ENCODE measurements at places on chromosomes 3 and 15. TPM values are rescaled to one million over a fixed set of nuclear protein-coding genes. Genes with fewer than 3 reads are reported as not detected.
A peak's percentile ranks its signal among the peaks of the same experiment; 100 is the strongest.

The ANKRD34C gene
- not detected for total RNA-seq

The SNX22 gene
- total RNA-seq = 2.7 TPM

The CCR1 gene
- total RNA-seq = not detected

The CCDC191 gene
- total RNA-seq = 1.1 TPM

The CFAP100 gene
- total RNA-seq = not detected

The CLDN16 gene
- total RNA-seq = 0.09 TPM

The SCAMP2 gene
- 77.9 TPM for total RNA-seq

The MORC1 gene
- total RNA-seq = 0.88 TPM

DNA sequence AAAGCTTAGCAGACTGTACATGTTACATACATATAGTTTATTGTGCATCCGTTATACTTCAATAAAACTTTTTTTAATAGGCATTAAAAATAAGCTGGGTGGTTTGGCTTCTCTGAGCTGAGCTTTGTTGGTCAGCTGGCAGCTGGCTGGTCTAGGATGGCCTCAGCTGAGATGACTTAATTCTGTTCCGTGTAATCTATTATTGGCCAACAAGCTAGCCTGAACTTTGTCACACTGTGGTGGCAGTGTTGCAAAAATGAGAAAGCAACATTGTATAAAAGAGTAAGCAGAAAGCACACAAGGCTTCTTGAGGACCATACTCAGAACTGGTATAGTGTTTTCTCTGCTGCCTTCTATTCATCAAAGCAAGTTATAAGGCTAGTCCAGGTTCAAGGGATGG, 45.2 kb downstream of the CGGBP1 start:
- peaks cover 3% of the 10 kb centered on the region for H3K4me1 ChIP-seq
- no peak overlapping the region for H3K27ac ChIP-seq
- no peaks in the 10 kb centered on the region for H3K36me3 ChIP-seq
- no peak for DNase-seq

- H3K36me3 ChIP-seq = no peaks in the 10 kb centered on the region
- no peak overlapping the region for H3K4me3 ChIP-seq
- no peak for DNase-seq
- H3K4me1 ChIP-seq = no peaks in the 10 kb centered on the region
These were observed 29.7 kb upstream of the PDCD6IP start for GRCh38 chr3:33768578-33769330.

- H3K4me3 ChIP-seq = no peak overlapping the region
- no peaks in the 10 kb centered on the region for H3K27me3 ChIP-seq
- no peaks in the 10 kb centered on the region for H3K4me1 ChIP-seq
- H3K36me3 ChIP-seq = no peaks in the 10 kb centered on the region
- H3K27ac ChIP-seq = no peak overlapping the region
These were observed 91.2 kb downstream of the POLR2M start for GRCh38 chr15:57797568-57798267.

DNA sequence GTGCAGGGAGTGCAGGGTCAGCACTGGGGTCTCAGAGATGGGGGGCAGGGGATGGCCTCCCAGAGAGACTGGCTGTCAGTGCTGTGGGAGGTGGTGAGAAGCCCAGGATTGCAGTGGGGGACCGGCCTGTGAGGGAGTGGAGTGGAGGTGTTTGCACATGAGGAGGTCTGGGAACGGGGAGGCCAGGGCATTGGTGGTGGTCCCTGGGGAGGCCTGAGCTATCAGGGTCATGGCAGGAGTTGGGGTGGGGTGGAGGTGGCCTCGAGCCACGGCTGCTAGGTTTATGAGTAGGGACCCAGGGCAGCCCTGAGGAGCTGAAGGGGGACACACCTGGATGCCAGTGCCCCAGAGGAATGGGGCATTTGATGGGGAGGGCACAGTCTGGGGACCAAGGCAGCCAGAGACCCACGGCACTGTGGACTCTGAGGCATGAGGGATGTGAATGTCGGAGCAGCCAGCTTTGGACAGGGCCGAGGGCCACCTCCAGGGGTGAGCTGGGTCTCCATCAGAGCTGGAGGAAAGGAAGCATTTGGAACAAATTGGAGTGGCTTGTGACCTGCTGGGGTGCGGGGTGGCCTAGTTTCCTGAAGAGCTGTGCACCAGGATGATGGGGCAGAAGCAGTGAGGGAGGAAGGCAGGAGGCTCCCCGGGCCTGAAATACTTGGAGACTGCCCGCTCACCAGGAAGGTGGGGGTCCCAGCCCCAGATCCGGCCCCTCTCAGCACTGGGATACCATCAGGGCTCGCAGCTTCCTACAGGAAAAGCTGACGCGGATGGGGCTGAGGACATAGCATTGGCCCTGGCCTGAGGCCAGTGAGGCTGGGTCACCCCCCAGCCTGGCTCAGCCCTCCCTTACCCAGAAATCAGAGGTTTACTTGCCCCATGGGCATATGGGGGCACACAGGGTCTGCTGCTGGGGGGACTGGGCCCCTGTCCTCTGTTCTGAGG, 9.5 kb upstream of the CSPG4 start:
- H3K4me1 ChIP-seq = no peaks in the 10 kb centered on the region
- H3K36me3 ChIP-seq = no peaks in the 10 kb centered on the region
- H3K27ac ChIP-seq = no peak overlapping the region
- no peak for DNase-seq
- H3K27me3 ChIP-seq = no peaks in the 10 kb centered on the region
- H3K4me3 ChIP-seq = no peak overlapping the region

DNA sequence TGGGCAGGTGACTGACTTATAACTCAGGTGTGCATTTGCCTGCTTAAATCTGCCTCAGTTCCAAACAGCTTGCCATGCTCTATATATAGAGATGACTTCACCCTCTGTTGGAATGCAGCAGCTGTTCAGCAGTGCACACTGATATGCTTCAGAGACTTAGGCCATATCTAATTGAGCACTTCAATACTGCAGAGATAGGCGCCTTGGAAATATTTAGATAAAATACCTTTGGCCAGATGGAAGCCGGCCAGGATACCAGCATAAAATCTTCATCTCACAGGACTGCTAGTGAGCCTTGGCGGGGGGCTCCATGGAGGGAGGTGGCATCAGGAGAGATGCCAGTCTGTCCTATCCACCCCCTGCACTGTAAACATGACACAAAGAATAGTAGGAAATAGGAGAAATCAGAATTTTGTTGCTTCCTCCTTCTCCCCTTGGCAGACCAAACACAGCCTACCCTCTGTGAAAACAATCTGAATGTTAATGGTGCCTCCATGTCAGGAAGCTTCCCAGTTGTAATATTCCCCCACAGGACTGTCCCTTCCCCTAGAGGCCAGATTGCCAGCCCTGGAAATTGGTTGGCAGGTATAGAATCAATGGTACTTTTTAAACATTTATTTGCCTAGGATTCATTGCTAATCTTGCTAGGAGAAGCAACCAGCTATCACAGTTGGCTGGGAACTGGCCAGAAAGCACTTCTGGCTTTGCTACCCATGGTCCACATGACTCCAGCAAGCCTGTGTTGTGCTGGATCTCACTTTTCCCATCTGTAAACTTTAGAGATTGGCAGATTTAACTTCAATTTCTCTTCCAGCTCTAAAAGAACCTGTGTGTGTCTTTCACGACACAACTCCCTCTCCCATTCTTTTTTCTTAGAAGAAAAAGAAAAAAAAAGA, 215.5 kb upstream of the KCNMB2 start:
- no peak overlapping the region for H3K4me3 ChIP-seq
- H3K36me3 ChIP-seq = no peaks in the 10 kb centered on the region
- peaks cover 30% of the 10 kb centered on the region for H3K4me1 ChIP-seq
- H3K27ac ChIP-seq = no peak overlapping the region

DNA sequence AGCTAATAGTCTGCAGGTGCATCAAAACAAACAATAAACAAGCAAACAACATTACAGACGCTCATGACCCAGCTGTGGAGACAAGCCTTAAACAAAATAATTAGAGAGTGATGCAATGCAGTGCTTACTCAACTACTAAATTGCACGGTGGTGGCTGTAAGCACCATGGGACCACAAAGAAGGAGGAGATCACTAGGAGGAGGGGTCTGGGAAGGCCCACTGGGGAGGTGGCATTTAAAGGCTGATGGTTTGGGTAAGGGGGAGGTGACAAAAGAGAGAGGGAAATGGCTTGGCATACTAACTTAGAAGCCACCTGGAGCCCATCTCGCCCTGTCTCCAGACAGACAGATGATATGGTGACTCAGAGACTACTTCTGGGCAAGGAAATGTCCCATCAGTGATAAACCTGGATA, 516.7 kb downstream of the FOXP1 start:
- peak; percentile 47 for DNase-seq
- H3K4me3 ChIP-seq = no peak overlapping the region
- no peaks in the 10 kb centered on the region for H3K27me3 ChIP-seq
- H3K36me3 ChIP-seq = no peaks in the 10 kb centered on the region

- H3K27ac ChIP-seq = no peak overlapping the region
- no peaks in the 10 kb centered on the region for H3K36me3 ChIP-seq
- DNase-seq = no peak
- peaks cover 4% of the 10 kb centered on the region for H3K27me3 ChIP-seq
These were observed 201.6 kb upstream of the GOLGA6L4 start for GRCh38 chr15:84033793-84034553.

GRCh38 chr3:87498358-87499080, 222.1 kb upstream of the POU1F1 start:
- H3K4me1 ChIP-seq = peaks cover 17% of the 10 kb centered on the region
- DNase-seq = no peak
- no peaks in the 10 kb centered on the region for H3K27me3 ChIP-seq
- H3K36me3 ChIP-seq = no peaks in the 10 kb centered on the region

DNA sequence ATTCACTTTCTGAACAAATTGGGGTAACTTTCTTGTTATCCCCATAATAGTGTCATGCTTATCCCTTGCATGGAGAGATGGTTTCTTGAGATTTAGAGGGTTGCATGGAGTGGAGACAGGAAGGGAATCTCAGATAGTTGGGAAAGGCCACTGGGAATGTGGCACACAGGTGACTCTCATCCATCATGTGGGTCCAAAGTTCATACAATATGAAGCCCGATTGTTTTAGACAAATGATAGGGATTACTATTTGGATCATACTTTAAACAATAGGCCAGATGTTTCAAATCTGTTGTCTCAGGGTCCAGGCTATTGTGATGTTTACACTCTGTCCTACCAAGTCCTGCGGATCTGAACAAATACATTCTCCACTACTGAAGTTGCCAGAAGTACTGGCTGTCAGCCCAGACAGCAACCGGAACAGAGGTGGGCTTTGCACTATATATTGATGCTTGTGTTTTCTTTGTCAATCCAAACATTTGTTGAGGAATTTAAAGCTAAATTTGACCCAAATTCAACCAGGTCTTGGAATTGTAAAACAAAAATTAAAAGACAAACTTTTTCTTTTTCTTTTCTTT, 39.2 kb upstream of the NMNAT3 start:
- DNase-seq = no peak
- H3K27me3 ChIP-seq = no peaks in the 10 kb centered on the region
- H3K4me3 ChIP-seq = no peak overlapping the region
- H3K4me1 ChIP-seq = no peaks in the 10 kb centered on the region

- H3K27me3 ChIP-seq = no peaks in the 10 kb centered on the region
- no peak overlapping the region for H3K27ac ChIP-seq
- no peak overlapping the region for H3K4me3 ChIP-seq
- peak; percentile 8 for DNase-seq
- no peaks in the 10 kb centered on the region for H3K36me3 ChIP-seq
These were observed 51.7 kb downstream of the SPATA12 start for GRCh38 chr3:57112206-57112605.

Measured in A673 (cell line).